ENCODE measurements at places on chromosomes 11 and 22.

DNA sequence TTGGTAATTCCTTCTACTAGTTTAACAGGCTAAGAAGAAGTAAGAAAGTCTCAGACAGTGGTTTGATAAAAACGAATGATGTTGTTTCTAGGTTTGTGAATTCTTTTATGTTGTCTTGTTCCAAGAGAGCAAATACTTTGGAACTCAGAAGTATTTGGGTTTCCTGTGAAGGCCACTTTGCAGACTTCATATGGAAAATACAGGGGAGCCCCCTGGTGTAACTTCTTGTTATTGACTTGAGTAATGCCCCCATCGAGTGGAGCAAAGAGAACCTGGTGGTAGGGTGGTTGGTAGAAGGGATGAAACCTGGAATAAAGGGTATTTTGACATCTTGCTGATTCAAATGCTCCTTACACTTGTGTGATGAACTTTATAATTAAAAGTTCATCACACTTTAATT, 40.0 kb upstream of the PTH start:
- DNase-seq, result no peak

DNA sequence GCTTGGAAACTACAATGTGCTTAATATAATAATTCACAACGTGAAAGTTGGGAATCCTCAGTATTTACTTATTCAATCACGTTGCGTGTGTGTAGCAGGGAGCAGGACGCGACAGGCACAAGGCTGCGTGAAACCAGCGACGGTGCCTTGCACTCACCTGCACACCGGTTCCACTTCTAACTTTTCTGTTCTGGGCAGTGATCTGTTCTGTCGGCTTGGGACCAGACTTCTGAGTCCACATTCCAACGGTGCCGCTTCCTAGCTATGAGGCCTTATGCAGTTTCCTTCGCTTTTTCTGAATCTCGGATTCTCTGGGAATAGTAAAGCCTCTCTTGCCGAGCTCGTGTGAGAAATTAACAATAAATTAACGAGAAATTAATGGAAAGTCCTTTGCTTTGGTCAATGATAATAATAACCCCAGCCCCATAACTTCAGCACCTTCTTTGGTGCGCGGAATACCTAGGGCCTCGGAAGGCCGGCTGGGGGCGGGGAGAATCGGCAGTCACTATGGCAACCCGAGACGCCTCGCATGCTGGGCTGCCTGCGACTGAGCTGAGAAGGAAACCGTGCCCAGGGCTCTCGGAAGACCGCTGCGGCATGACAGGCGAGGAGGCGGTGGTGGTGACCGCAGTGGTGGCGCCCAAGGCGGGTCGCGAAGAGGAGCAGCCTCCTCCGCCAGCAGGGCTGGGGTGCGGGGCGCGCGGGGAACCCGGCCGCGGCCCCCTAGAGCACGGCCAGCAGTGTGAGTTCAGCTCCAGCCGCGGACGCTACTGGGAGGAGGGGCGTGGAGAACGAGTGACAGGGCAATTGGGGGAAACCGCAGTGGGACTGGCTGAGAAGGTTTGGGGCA, at the start of gene C11orf97:
Gene C11orf97, plus strand, starts transcription at position 530 of the 850 bp plus-strand sequence. Its CDS starts 68 bp downstream, at position 598.
- peak; percentile 14 for DNase-seq

DNA sequence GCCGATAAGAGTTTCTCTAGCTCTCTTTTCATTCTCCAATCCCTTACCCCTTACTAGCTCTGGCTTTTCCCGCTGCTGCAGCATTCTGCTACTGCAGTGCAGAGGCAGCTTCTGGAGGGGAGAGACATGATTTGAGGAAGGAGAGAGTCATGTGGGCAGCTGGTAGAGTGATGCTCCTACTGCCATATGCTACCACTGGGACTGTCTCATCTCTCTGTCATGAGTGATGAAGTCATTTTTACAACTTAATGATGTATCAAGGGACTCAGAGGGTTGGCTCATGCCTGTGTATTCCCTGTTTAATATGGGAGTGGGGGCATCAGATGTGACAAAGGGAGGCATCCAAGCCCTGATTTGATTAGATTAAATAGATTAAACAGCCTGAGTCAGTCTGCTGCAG, 11.3 kb downstream of the SLC17A6 start:
- no peak for DNase-seq

- no peak for DNase-seq
Measured at GRCh38 chr22:19874307-19875060, 19.8 kb upstream of the GNB1L start.

- no peak for DNase-seq
Measured at GRCh38 chr11:127890030-127890615, 697.2 kb downstream of the ETS1 start.

DNA sequence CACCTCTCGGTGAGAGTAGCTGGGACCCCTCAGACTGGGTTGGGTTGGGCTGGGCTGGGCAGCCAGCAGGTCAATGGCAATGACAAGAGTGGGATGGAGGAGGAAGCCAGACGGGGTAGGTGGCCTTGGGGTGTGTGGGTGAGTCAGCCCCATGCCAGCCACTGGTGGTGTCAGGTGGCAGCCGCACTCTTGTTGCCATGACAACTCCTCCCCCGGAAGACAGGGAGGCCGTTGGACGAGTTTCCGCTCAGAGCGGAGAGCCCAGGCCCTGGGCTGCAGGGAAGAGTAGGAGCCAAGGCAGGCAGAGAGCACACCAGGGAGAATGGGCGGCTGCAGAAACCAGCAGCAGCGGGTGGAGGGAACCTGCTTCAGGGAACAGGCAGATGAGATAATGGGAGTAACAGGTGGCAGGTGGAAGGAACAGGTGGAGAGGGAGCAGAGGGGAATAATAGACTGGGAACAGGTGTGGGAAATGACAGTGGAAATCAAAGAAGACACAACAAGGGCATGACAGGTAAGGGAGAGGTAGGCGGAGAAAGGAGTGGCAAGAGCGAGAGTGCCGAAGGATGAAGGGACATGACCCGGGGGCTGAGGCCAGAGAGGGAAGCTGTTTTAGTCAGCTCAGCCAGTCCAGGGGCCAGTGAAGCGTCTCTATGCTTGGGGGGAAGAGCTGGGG, 8.7 kb downstream of the SPTBN2 start:
- DNase-seq, result no peak

GRCh38 chr11:202490-202889, 4.7 kb downstream of the BET1L start:
- DNase-seq, result no peak

- DNase-seq, result no peak
Measured at GRCh38 chr11:93858121-93858775, 7.8 kb upstream of the VSTM5 start.

GRCh38 chr11:106156290-106156937, 79.0 kb downstream of the AASDHPPT start:
- DNase-seq, result no peak

GRCh38 chr11:14500181-14500651, 605 bp upstream of the COPB1 start:
- no peak for DNase-seq

DNA sequence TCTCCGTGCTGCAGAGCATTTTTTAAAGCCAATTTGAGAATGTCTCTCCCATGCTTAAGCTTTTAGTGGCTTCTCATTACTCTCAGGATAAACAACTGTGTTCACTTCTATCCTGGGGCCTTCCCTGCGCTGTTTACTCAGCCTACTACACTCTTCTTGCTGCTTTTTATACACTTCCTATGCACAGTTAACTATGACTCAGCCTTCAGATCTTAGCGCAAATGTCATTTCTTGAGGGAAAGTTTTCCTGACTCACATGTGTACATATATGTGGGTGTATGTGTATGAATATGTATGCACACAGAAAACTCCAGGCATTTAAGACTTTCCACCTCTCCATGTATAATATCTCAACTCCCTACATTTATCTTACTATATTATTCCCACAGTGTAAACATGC, 9.8 kb downstream of the THAP12 start:
- DNase-seq, result no peak

DNA sequence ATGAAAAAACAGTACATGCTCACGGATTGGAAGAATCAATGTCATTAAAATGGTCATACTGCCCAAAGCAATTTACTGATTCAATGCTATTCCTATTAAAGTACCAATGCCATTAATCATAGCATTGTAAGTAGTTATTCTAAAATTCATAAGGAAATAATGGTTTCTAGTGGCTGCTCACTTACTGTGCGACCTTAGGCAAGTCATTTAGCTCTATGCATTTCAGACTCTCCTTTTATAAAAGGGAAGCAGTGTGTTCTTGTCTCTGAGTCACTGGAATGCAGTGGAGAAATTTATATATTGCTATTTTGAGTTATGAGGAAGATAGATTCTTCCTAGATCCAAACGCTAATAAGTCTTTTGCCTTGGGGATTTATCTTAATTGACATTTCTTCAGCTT, 174.8 kb downstream of the KCNA4 start:
- no peak for DNase-seq

DNA sequence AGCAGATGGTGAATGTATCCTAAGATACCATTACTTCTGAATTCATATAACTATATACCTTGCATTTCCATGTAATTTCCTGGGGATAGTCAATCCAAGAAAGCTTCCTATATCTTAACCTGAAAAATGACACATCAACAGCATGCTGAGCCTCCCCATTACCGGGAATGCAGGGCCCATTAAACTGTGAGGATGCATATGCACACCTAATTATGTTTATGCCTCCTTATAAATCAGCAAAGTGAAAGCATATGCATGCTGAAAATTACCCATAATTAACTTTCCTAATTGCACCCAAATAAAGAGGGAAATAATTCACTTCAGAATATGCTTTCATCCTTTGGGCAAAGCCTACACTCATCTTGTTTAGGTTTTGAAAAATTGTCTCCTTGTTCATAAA, 663.0 kb downstream of the KCNA4 start:
- no peak for DNase-seq

DNA sequence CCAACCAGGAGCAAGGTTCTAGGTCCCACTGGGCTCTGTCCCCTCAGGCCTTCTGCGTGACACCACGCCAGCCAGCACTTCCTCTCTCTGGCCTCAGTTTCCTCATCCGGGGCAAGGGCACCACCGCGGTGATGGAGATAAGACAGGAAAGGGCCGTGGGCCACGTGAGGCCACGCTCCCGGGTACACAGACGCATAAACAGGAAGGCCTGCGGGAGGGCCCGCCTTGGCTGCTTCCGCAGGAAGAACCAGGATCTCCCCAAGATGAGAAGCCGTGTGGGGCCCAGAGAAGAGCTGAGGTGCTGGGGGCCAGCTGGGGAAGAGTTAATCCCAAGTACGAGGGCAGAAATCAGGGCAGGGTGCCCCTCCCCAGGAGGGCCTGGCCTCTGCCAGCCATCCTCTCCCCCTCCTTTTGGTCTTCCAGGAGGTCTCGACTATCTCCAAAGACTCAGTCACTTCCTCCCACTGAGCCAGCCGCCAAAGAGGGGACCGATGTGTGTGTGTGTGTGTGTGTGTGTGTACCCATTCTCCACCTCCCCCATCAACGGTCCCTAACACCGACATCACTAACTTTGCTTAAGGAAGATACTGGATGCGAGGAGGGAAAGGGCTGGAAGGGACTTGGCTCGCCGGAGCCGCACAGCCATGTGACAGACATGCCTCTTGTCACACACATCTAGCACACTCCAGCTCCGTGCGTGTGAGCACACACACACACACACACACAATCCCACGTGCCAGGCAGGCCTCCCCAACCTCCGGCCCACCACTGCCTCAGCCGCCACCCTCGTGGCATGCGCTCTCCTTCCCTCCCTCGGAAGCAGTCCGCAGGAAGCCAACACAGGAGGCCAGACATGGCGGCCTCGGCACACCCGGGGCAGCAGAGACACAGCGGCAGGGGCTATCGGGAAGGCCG, 1.4 kb downstream of the MFNG start:
- peak; percentile 48 for DNase-seq

- no peak for DNase-seq
Measured at GRCh38 chr11:75497788-75498409, 27.8 kb downstream of the GDPD5 start.

DNA sequence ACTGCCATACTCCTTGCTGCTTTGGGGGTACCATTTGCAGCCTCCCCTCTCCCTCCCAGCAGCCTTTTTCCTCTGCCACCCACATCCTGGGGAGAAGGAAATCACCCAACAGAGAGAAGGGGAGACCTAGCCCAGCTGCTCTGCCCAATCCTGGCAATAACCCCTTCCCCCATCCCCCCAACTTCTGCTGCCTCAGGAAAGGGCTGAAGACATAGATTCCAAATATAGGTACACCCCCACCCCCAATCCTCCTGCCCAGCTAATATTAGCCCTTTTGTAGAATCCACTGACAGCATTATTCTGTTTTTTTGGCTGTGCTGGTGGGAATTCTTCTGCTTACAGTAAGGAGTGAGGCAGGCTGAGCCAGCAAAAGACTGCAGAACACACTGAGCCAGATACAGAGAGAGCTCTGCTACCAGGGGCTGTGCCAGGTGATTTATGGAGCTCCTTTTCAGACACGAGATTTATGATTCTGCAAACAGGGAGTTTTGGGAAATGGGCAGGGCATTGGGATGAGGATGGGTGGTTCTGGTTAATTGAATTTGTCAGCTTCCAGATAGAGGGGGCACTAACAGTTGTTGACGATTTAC, 164.0 kb downstream of the TENM4 start:
- no peak for DNase-seq

DNA sequence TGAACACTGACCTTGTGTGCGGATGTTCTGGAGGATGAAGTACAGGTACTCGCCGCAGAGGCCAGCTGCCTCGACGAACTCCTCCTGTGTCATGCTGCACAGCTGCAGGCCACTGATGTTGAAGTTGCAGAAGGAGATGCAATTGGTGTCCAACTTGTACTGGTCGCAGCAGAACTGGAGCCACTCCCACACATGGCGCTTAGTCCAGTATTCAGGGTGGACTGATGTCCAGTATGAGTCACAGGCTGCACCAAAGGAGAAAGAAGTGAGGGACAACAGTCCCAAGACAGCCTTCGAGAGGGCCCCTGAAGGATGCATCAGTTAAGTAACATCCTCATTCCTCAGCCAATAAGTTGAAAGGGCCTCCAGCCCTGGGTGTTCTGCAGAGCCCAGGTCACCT, 20.1 kb downstream of the ELF5 start:
- DNase-seq, result no peak

- no peak for DNase-seq
Measured at GRCh38 chr11:44797886-44798606, 71.3 kb downstream of the TSPAN18 start.

GRCh38 chr11:94449437-94449836, 44.2 kb downstream of the MRE11 start:
- no peak for DNase-seq

GRCh38 chr22:33896575-33897447, 23.5 kb downstream of the LARGE1 start:
- no peak for DNase-seq

DNA sequence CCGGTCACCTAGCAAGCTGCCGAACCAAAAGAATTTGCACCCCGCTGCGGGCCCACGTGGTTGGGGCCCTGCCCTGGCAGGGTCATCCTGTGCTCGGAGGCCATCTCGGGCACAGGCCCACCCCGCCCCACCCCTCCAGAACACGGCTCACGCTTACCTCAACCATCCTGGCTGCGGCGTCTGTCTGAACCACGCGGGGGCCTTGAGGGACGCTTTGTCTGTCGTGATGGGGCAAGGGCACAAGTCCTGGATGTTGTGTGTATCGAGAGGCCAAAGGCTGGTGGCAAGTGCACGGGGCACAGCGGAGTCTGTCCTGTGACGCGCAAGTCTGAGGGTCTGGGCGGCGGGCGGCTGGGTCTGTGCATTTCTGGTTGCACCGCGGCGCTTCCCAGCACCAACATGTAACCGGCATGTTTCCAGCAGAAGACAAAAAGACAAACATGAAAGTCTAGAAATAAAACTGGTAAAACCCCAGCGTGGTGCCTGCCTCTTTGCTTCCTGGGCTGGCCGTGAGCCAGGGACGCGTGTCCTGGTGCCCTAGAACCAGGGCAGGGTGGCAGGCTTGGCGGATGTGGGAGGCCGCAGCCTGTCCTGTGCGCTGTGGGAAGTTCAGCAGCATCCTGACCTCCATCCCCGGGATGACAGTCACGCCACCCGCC, 13.2 kb downstream of the CCND1 start:
- no peak for DNase-seq

Data from stimulated activated CD8-positive, alpha-beta memory T cell treated with anti-CD3 and anti-CD28 coated beads, Interleukin-7, amount 100 ng/mL, for 1 hour (primary cell).